ENCODE measurements at places on chromosomes 3 and 15. TPM values are rescaled to one million over a fixed set of nuclear protein-coding genes. Genes with fewer than 3 reads are reported as not detected.
A peak's percentile ranks its signal among the peaks of the same experiment; 100 is the strongest.

The ASB14 gene
- not detected for total RNA-seq

The TMEM212 gene
- total RNA-seq, result not detected

The RBP2 gene
- not detected for total RNA-seq

The IL12A gene
- not detected for total RNA-seq

The AGTR1 gene
- total RNA-seq, result 0.34 TPM

The UBE2E2 gene
- 47.0 TPM for total RNA-seq

The OXTR gene
- total RNA-seq, result 12.7 TPM

DNA sequence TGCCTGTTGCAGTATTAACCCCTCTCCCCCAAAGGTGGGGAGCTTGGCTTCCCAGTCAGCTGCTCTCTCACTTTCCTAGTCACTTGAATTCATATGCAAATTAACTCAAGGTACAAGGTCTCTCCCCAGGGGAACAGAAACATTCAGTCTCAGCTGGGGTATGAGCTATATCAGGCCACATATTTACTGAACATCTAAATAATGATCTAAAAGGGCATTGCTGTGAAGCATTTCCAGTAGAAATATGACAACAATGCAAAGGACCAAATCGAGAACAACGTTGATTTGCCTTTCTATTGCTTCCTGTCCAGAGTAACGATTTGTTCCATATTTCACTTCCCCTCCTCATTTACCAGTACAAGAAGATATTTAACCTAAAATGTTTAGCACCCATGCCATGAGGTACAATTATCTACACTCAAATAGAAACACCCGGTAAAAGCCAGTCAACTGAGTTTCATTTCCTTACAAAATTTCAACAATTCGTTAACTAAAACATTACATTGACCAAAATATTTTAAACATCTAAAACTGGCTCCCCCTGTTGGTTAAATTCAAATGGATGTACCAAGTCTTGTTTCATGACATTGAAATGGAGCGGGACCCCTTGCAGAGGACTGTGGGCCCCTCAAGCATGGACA, 36.5 kb upstream of the KLHL6 start:
- no peak for DNase-seq

DNA sequence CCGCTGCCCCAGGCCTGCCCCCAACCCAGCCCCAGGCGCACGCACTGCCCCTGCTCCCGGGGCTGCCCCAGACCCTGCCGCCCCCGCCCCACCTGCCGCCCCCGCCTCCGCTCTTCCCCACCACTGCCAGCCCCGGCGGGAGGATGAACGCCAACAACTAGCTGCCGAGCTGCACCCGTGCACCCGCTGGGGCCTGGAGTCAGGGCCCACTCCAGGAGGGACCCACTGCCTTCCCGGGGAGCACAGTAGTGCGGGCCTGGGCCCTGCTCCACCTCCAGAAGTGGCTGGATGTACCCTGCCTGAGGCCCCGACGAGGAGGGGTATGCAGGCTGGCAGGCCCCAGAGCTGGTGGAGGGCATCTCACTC, 10.9 kb downstream of the ZBTB47 start:
- DNase-seq, result no peak

GRCh38 chr3:46065294-46065705, 38.0 kb upstream of the XCR1 start:
- DNase-seq, result peak; percentile 56

GRCh38 chr15:81924729-81925128, 121.1 kb downstream of the MEX3B start:
- no peak for DNase-seq

GRCh38 chr3:106257172-106257571, 388.4 kb upstream of the CBLB start:
- DNase-seq, result no peak

- DNase-seq, result no peak
Observed at GRCh38 chr3:129947538-129948240, 26.8 kb upstream of the TRH start.

DNA sequence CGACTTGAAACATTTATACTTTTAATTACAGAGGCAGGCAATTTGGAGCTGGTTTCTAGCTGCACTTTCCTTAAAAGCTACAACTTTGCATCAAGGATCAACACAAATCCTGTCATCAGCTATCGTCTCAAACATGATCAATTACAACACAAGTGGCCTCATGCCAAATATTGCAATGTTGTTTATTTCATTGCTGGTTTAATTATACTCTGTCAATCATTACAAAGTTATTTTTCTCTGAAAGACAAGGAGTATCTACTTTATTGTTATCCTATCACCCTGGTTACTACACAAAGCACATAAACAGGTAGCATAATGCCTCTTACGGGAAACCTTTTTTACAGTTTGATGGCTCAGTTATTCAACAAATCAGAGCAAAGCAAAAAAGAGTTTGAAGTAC, 58.0 kb upstream of the FOXB1 start:
- DNase-seq, result no peak

DNA sequence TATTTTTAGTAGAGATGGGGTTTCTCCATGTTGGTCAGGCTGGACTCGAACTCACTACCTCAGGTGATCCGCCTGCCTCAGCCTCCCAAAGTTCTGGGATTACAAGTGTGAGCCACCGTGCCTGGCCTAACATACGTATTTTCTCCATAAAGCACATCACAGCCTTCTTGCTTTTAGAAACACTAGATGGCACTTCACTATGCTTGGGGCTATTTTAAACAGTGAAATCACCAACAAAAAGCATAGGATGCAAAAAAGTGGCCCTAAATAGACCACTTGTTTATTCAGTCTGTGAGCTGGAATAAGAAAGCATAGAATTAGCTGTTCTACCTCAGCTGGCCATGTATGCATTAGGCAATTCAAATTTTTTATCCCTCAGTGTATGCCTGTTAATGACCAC, 46.0 kb downstream of the PRICKLE2 start:
- DNase-seq, result no peak

- DNase-seq, result no peak
Observed at GRCh38 chr3:129282727-129283327, 4.2 kb downstream of the HMCES start.

GRCh38 chr3:7733933-7734332, 767.7 kb upstream of the LMCD1 start:
- DNase-seq, result no peak

DNA sequence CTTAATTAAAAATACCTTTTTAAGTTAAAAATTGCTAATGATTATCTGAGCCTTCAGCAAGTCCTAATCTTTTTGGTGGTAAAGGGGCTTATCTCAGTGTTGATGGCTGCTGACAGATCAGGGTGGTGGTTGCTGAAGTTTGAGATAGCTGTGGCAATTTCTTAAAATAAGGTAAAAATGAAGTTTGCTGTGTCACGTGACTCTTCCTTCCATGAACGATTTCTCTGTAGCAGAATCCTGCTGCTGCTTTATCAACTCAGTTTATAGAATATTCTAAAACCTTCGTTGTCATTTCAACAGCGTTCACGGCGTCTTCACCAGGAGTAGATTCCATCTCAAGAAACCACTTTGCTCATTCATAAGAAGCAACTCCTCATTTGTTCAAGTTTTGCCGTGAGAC, 110.1 kb downstream of the SUCNR1 start:
- DNase-seq, result no peak

GRCh38 chr3:193640728-193641439, 47.9 kb downstream of the OPA1 start:
- no peak for DNase-seq

DNA sequence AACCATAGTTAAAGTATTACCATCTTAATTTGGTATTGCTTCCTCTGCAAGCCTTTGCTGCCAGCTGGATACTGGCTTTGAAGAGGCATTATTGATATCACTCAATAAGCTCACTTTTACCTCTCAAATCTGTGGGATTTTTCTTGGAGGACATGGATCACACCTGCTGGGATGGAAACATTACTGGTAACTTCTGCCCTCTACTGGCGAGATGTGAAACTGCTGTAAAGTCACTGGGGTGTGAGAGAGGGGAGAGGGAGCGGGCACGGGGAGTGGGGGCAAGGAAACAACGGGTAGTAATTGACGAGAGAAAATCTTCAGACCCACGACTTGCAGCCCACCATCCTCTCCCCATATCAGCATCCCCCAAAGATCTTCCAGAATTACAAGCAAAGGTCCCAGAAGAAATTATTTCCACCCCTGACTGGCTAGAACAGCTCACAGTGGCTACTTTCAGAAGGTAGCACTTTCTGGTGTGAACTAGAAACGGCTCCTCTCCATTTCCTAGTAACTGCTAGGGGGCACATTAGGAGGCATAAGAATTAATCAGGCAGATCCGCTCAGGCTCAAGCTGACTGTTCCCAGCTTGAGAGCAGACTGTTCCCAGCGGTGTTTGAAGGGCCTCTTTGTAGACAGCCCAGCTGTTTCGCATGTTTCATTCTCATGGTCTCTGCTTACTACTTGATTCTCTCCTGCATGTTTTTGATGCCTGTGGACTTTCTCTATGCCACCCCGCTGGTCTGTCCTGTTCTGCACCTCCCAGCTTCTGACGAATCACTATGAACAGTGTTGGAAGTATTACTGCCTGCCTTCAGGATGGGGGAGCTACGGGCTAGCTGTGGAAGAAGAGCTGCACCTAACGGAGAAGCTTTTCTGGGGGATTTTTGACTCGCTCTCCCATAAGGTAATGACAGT, 230.4 kb upstream of the CHRM5 start:
- DNase-seq, result peak; percentile 51

DNA sequence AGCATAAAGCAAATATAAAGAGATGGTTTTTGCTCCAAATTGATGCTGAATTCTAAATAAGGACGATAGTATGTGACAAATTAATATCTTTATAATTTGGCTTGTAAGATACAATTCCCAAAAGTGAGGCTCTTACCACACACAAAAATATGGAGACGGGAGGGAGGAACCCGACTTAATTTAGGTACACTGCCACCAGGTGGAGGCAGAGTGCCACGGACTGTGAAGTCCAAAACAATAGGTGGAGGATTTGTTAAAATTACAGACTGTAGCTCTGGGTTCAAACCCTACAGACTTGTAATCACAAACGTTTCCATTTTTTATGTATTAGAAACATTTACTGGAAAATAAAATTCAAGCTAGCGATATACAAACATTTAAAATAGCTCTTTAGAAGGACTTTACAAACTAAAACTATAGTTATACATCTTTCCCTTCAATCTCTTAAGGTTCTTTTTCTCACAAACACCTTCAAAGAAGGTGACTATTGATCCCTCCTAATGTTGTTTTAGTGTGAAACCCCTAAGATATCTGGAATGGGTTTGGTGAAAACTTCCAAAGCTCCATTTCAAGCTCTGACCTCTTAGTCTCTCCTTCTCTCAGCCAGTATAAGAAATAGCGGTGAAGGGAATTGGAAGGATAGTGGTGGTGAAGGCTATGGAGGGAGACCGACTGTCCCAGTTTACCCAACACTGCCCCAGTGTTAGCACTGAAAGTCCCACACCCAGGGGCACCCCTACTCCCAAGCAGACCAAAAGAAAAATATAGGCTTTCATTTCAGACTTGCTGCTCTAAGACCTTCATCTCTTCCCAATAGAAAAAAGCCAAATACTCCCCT, 89.7 kb downstream of the AQP9 start:
- DNase-seq, result no peak

DNA sequence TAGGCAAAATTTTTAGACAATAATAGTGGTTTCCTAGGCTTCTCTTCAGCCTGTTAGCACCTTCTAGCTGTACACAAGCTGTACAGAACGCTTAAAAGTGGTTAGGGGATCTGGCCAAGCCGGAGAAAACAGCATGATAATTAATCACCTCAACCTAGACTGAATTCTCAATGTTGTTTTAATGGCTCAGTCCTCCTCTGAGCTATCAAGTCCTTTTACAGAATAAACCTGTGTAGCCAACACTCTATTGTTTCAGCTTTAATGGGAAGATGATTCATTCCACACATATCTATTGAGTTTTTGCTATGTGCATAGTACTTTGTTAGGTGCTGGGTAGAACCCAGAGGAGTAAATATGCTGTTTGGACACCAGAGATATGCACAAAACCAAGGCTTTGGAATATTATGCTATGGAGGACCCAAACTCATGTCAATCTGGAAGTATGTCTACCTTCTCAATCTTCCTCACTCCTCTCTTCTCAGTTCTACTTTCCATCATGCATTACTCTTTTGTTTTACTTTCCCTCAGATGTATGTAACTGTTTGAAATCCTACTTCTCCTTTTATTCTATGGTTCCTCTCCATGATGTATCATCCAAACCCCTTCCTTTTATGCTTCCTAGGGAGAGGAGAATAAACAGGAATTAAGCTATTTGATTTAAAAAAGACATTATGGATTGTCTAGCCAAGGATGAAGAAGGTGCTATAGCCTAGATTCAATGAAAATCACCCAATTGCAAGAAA, 27.6 kb upstream of the UBE2E2 start:
- no peak for DNase-seq

GRCh38 chr3:179558742-179559364, 3.9 kb upstream of the ACTL6A start:
- DNase-seq, result no peak
